ENCODE measurements at places on chromosomes 13 and 19.

GRCh38 chr13:58882516-58882915 is 1251.0 kb downstream of the PCDH17 start:
- peak; percentile 90 for DNase-seq

DNA sequence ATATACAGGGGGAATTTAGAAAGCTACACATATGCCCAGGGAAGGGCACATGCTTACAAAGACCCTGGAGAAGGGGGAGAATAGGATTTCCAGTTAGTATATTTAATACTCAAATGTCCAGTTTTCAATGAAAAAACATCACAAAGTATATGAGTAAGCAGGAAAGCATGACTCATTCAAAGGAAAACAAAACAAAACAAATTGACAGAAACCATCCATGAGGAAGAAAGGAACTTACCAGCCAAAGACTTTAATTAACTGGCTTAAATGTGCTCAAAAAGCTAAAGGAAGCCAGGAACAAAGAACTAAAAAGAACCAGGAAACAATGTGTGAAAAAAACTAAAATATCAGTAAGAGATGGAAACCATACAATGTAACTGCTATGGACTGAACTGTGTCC is 716.2 kb upstream of the ARGLU1 start:
- DNase-seq, result no peak

DNA sequence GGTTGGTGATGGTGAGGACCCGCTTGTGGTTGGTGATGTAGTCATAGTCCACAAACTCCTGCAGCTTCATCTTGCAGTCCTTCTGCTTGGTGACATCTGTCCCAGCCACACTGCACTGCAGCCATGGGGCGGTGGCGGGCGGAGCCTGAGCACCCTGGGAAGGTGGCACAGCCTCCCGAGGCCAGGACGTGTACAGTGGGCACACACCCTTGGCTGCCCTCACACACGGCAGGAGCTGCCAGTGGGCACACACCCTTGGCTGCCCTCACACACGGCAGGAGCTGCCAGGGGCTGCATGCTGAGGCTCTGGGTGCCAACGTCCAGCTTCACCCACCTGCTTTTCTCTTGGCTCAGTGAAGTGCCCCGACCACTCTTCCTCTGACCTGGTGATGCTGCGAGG is 128.7 kb downstream of the TUBA3C start:
- DNase-seq, result no peak

DNA sequence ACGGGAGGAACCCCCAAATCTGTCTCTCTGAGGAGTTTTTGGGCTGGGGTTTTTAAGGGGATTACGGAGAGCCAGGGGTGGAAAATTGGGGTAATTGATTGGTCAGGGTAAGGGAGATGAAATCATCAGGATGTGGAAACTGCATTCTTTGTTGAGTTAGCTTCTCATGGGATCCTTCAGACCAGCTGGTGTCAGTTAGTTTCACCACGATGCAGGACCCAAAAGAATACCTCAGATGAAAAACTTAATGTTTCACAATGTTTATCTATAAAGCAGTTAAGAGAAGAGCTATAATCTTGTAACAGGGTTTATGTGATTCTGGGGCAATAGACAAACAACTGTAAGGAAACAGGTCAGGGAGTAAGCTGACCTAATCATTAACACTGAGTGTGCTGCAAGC is 230.8 kb downstream of the POU4F1 start:
- DNase-seq, result no peak

- DNase-seq, result no peak
Observed at GRCh38 chr13:43266936-43267615, 243.7 kb downstream of the DNAJC15 start.

GRCh38 chr19:1261798-1262622 is 7.1 kb upstream of the CIRBP start:
- no peak for DNase-seq

DNA sequence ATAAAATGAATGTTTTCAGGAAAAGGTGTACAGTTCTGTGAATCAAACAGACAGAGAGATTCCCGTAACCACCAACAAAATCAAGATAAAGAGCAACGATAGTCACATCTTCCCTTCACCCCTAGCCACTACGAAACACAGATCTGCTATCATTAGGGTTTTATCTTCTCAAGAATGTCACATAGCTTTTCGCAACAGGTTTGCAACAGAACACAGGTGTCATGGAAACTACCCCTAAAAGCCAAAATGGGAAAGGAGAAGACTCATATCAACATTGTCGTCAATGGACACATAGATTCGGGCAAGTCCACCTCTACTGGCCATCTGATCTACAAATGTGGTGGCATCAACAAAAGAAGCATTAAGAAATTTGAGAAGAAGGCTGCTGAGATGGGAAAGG is 11.1 kb downstream of the GPR42 start:
- DNase-seq, result no peak

DNA sequence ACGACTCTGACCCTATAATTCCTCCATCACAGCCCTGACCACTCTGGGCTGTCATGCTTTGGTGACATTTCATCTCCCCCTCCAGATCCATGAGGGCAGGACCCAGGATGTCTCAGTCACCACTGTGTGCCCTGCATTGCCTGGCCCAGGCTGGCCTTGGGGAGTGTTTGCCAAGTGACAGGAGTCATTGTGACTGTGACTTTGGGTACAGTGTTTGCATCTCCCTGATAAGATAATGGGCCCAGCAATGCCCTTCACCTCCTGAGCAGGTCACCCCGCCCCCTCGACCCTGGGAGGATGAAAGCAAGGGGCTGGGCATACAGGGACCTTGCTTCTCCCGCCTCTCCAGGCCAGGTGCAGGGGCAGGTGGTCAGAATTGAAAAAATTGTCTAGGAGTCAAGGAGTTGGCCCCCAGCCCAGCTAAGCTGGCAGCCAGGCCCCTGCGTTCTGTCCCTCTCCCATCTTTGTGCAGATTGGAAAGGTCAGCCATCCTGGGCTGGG is 5.9 kb upstream of the ATP4A start:
- no peak for DNase-seq

DNA sequence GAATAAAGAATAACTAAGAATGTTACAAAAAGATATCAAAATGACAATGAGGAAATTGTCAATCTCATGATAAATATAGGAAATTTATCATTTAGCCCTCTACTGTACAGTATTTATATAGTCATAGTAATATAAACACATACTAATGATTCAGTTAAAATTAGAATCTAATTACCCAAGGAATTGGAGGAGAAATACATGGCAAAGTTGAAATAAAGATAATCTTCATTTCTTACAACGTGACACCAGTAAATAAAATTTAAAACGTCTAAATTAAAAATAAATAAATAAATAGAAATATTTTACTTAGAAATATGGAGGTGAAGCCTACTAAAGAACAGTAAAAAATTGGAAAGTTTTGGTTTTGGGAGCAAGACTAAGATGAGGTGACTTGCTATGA is 2163.1 kb upstream of the PCDH20 start:
- no peak for DNase-seq

- DNase-seq, result peak; percentile 15
Observed at GRCh38 chr13:32284927-32285632, 30.1 kb downstream of the ZAR1L start.

DNA sequence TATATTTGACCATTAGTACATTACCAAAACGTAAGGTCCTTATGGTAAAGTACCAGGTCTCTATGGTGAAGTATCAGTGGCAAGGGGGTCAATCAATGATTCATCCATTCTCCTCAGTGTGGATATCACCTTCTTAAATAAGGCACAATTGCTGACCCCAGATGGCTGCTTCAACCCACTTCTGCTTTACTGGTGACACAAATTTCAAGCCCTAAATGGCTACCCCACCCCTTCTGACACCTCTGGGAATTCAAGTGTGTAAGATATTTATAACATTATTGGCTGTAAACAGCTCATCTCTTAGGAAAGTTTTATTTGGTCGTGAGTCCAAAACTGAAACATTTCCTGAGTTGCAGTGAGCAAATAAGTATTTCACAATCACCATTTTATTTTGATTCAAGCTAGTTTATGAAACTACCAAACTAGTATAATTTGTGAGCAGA is 7.9 kb upstream of the WBP4 start:
- no peak for DNase-seq

GRCh38 chr19:17529239-17530158 is 18.1 kb downstream of the PGLS start:
- DNase-seq, result no peak

DNA sequence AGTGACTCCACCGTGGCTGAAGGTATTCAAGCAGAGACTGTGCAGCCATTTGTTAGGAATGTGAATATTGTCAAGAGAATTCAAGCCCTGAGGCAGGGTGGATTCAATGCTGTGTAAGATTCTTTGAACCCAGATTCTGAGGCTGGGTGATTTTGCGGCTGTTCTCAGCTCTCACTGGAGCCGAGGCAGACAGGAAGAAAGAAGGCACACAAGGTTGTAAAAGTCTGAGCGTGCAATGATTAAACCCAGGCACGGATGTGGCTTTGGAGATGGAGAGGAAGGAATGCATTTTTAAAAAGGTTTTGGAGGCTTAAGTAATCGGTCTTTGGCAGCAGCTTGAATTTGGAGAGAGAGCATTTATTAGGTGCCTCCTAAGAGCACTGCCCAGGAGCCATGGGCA is 187.9 kb downstream of the KATNAL1 start:
- DNase-seq, result peak; percentile 94

GRCh38 chr19:51009061-51009891 is 7.9 kb upstream of the KLK8 start:
- no peak for DNase-seq

- no peak for DNase-seq
Observed at GRCh38 chr19:38333245-38333644, 2.4 kb upstream of the CATSPERG start.

GRCh38 chr13:94345374-94346195 is 133.9 kb downstream of the DCT start:
- DNase-seq, result peak; percentile 29

GRCh38 chr19:45104658-45105349 is 11.8 kb downstream of the PPP1R37 start:
- DNase-seq, result no peak
